ENCODE measurements at places on chromosomes 13 and 19.

DNA sequence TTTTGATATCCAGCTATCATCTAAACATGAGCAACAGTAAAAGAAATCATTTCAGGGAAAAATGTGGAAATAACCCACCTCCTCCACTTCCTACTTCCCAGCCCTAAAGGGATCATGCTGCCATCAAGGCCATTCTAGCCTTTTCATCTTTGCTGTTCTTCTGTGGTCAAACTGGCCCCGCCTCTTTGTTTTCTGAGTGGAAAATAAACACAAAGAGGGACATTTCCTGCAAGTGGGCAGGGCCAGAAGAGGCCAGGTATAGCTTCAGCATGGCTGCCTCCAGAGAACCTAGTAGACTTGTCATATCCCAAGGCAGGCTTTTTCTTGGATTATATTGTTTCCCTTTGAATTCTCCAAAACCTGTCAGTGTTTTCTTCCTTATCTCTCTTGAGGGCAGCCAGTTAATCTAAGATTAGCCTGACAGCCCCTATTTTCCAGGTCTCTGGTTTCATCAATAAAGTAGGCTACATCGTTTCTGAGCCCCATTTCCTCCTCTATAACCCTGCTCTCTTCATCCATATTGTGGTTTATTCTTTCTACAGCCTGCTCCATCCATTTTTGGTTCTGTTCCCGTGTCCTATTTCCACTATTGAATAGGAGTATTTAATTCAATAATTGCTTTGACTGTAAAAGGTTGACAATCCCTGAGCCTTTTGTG, 117.6 kb downstream of the GPC6 start:
- DNase-seq, result no peak

GRCh38 chr13:75635828-75636435, at the start of gene LMO7:
LMO7 (plus strand) TSS chr13:75636330; CDS start chr13:75636658, 328 bp downstream.
- no peak for DNase-seq

GRCh38 chr13:66974174-66974573, 256.0 kb downstream of the PCDH9 start:
- DNase-seq, result no peak

DNA sequence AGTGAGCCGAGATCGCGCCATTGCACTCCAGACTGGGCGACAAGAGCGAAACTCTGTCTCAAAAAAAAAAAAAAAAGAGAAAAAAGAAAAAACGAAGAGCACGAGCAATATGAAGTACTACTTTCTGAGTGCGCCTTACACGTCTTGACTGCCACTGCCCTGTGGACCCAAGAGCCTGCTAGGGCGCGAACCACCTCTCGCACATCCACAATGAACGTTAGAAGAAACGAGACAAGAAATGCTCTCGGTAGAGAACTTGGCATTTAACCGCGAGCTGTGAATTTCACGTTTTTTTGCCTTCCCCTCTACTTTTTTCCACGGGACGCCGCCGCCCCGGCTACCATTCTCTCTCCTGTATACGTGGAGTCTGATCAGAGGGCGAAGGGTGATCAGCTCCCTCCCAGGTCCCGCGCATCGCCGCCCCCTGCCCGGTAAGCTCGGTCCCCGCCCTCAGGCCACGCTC, 454 bp downstream of the TIMM44 start:
- DNase-seq, result no peak

DNA sequence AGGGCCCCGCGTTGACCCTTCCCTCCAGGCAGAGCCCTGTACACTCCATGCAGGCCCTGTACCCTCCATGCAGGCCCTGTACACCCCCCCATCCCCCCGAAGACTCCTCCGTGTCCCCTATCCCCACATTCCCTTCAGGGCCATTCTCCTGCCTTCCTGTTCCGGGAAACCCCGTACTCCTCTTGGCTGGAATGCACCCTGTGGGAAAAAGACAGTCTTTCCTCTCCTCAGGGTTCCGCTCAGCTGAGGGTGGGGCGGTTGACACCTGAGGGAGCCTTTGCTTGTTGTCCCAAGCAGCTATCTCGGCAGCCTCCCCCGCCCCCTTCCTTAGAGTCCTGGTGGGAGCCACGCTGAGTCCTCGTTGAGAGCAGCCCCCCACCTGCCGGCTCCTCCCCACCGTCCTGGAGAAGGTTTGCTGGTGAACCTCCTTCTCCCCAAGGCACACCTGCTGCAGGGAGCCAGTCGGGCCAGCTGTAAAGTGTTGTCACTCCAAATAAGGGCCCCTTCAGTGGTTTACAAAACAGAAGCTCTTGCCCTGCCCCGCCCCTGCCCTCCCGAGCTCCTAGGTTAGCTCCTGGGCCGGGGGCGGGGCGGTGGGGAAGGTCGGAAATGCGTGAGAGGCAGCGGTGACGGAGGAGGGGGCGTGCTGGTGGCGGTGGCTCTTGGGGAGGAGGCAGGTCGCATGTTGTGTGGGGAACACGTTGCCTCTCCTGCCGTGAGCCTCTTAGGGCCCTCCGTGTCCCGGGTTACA, 1.5 kb downstream of the GNA11 start:
- DNase-seq, result no peak

DNA sequence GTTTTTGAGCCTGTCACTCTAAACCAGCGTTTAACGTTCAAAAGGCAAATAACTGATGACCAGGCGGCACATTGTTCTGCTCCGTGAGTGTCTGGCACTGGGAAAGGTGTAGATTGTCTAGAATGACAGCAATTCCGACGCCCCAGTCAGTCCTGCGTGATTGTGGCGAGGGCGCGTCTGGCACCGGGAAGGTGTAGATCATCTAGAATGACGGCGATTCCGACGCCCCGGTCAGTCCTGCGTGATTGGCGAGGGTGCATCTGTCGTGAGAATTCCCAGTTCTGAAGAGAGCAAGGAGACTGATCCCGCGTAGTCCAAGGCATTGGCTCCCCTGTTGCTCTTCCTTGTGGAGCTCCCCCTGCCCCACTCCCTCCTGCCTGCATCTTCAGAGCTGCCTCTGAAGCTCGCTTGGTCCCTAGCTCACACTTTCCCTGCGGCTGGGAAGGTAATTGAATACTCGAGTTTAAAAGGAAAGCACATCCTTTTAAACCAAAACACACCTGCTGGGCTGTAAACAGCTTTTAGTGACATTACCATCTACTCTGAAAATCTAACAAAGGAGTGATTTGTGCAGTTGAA, 26.1 kb upstream of the NDUFS7 start:
- DNase-seq, result no peak

GRCh38 chr13:114110091-114110829, 22.2 kb downstream of the RASA3 start:
- DNase-seq, result no peak

- no peak for DNase-seq
Measured at GRCh38 chr13:32228330-32229041, 86.7 kb downstream of the ZAR1L start.

- no peak for DNase-seq
Measured at GRCh38 chr13:112079696-112080095, 12.7 kb downstream of the SOX1 start.

DNA sequence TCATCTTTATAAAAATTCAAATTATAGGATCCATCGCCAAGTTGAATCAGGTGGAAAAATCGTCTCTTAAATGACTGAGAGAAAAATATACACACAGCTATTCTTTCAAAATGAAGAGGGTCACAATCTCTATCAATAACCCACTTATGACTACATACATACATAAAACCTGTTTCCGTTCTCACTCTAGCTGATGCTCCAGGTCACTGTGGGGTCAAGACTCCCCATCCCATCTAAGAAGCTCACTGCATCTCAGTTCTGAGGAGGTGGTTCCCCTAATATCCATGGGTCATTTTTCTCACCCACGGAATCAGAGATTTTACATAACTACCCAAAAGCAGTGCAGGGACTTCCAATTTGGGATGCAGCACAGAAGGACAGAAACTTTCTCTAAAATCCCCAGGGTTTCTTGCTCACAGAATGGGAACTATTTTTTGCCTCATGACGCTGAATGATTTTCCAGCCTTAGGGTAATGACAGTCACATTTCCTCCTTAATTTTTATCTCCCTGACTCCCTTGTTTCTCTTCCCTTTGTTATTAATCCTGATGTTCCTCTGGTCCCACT, 56.8 kb downstream of the DOCK9 start:
- DNase-seq, result no peak

DNA sequence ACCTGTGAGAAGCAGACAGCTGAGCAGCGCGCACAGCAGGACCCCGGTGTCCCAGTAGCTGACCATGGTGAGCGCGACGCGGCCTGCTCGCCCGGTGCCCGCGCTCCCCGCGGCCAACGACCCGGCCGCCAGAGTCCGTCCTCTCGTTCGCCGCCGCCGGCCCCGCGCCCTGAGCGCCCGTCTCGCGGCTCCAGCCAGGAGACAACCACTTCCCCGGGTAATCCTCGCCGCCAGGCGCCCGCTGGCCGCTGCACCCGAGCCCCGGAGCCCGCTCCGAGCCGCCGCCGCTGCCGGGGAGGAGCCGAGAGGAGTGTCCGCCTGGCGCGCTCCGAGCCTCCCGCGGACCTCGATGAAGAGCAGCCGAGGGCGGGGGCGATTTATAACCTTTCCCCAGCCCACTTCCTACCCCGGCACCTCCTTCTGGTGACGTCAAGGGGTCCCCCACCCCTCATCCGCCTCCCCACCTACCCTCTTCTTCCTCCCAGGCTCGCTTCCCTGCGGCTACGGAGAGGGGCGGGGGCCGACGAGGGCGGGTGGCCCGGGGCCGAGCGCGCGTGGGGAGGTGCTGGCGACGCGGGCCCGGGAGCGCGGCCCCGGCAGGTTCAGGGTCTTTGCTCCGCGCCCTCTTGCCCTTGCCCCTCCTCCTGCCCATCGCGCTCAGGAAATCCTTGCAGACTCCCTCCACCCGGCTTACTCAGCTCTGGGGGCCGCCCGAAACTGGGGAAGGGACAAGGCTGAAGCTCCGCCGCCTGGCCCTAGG, at the start of gene FLT1:
Gene FLT1 (minus strand): TSS at position 351 of the 760 bp plus-strand sequence. CDS start 285 bp downstream, at position 66.
- no peak for DNase-seq

GRCh38 chr19:38229585-38230073, 5.6 kb upstream of the DPF1 start:
- DNase-seq, result peak; percentile 90

GRCh38 chr13:93751117-93751516, 524.5 kb downstream of the GPC6 start:
- no peak for DNase-seq

- no peak for DNase-seq
Measured at GRCh38 chr19:1045247-1045603, 5.3 kb downstream of the ABCA7 start.

Data from nucleus accumbens (tissue), 56 donors.